ENCODE measurements at places on chromosomes 13 and 19.

DNA sequence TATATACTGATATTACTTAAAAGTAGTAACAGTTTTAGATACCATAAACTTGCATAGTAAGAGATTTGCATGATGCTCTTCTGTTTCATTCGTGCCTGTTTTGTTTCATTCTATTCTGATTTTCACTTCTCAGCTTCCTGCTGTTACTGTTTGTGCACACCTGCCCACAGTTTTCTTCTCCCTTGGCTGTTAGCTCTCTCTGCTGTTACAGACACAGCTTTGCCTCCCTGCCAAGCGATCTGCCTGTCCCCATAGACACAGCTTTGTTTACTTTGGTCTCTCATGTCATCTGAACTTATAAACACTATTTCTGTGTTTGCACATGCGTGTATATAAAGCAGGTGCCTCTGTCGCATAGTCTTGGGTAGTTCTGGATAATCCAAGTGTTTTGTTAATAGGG is 21.4 kb upstream of the UPF3A start:
- DNase-seq = no peak

DNA sequence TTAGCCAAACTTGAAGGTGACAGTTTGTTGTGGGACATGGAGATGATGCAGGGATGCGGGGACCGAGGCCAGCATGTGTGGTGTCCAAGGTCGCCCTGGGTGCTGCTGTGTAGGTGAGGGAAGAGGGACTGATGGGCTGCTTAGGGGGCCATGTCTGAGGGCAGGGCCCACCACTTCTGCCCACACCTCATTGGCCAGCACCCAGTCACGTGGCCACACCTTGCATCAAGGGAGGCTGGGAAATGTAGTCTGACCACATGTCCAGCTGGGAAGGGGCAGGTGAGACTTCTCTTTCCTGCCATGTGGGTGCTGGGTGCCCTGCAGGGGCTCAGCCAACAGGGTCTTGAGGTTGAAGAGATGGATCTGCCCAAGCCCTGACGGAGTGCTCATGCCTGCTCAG is 88.9 kb downstream of the KDM4B start:
- DNase-seq = no peak

- DNase-seq = no peak
These were observed 22.8 kb downstream of the MEGF8 start for GRCh38 chr19:42348211-42348610.

- DNase-seq = no peak
These were observed 878.6 kb upstream of the PCDH20 start for GRCh38 chr13:62294244-62294643.

GRCh38 chr13:58882516-58882915 is 1251.0 kb downstream of the PCDH17 start:
- no peak for DNase-seq

GRCh38 chr19:43589678-43590077 is 6.3 kb downstream of the IRGQ start:
- no peak for DNase-seq

GRCh38 chr19:27774337-27774736 is 1438.6 kb downstream of the UQCRFS1 start:
- peak; percentile 47 for DNase-seq

GRCh38 chr13:110737555-110737954 is 24.1 kb downstream of the ING1 start:
- DNase-seq = no peak

GRCh38 chr13:22198641-22199217 is 527.9 kb downstream of the FGF9 start:
- DNase-seq = no peak

- no peak for DNase-seq
These were observed 12.5 kb downstream of the CRTC1 start for GRCh38 chr19:18696023-18696422.

DNA sequence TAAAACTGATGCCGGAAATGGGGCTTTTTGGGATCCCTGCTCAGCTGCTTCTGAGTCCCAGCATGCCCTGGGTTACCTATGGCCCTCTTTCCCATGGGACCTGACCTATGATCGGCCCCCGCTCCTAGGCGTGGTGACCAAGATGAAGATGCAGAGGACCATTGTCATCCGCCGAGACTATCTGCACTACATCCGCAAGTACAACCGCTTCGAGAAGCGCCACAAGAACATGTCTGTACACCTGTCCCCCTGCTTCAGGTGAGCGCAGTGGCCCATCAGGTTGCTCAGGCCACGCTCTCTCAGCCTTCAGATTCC is 1.5 kb downstream of the RPS11 start:
- DNase-seq = no peak

DNA sequence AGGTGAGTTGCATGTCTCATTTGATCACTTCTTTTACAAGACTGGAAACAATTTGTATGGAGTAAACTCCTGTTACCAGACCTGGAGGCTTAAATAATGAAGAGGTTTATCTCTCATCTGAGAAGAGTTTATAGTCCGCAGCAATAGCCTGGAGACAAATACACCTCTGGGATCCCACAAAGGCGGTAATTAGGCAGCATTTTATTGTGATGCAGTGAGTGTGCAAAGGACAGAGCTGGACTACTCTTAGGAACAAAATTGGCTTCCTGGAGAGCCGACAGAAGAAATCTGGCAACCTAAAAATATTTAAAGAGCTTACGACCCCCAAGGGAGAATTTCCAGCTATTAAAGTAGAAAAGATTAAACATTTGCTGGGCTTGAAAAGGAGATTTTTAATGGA is 11.8 kb upstream of the KATNAL1 start:
- DNase-seq = no peak

GRCh38 chr13:25330541-25330940 is 29.1 kb downstream of the NUP58 start:
- no peak for DNase-seq

- DNase-seq = peak; percentile 57
These were observed 5.8 kb upstream of the ONECUT3 start for GRCh38 chr19:1747285-1748114.

DNA sequence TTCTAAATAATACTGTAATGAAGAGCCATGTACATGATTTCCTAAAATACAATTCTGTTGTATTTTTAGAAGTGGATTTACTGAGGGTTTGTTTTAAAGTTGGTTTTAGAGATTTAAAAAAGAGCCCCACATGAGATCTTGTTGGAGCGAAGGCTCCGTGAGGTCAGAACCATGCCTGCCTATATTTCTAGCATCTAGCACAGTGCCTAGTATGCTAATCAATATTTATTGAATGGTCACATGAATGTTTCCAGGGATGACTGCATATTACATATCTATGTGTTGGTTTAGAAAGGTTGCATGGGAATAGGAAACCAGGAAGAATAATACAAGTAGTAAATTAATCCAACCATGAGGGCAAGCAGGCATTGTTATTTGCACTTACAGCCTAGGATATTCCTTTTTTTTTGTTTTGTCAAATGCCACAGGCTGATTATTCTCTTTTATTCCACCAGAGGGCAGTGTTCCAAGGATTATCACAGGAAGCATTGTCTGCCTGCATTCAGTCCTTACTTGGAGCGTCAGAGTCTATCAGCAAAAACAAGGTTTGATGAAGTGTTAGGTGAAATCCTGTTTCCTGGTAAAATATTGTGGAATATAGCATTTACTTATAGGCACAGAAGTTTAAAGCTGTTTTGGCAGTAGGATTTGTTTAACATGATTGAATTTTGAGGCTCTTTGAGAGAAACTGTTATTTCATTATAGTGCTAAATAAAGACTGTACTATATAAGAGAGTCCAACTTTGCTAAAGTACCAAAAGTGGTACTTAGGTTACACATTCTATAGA is 46.8 kb downstream of the COG3 start:
- DNase-seq = no peak

DNA sequence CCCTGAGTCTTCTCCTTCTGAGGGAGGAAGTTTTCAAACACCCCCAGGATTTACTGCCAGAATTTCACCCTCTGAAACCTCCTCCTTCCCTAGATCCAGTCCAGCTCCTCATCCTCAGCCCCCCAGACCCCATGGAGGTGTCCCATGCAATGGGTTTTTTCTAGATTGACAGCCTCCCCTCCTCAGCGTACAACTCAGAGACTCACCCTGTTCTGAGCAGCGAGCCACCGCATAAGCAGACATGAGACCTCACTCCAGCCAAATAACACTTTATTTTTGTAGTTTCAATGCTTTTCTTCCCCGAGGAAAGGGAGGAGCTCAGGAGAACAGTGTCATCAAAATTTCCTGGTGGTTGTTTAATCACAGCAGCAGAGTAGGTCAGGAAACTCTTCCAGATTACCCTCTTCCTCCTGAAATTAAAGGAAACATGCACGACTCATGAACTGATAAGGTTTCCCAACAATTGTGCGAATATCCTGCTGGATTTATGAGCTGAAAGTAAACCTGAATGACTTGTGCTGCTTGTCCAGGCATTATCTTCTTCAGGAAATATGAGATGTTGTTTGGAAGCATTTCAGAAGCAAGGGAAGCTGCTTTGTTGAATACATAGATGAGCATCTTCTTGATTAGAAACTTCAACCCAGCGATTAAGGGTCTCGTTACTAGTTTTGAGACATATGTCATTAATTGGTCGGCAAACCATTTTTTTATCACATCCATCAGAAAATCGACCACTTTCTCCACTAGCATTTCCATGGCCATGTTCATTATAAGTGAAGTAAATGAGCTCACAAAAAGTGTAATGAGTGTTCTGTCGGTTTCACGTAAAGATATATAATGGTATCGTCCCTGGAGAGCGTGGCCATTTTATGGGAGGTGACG is 36.2 kb downstream of the ERICH4 start:
- no peak for DNase-seq

- DNase-seq = no peak
These were observed 21.6 kb downstream of the MYCBP2 start for GRCh38 chr13:77305266-77305665.

DNA sequence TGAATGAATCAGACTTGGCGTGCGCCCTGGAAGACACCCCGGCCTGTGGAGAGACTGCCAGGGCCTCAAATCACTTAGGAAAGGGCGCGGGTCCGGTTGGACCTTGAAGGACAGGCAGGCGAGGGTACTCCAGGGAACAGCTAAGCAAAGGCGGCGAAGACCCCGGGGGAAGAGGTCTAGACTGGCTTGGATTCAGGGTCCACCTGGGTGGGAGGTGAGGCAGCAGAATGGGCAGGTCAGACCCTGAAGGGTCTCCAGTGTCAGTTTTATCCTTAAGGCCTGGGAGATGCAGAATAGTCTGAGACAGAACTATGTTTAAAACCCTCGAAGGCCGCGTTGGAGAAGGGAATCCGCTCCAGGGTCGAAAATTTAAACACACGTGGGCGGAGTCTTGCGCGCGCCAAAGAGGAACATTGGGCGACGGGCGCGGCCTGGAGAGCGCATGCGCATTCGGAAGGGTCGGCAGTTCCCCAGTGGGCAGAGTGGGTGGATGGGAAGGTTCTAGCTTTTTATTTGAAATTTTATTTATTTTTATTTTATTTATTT is 567 bp upstream of the SMG9 start:
- DNase-seq = peak; percentile 72

- no peak for DNase-seq
These were observed 8.1 kb upstream of the SIN3B start for GRCh38 chr19:16821081-16821480.

DNA sequence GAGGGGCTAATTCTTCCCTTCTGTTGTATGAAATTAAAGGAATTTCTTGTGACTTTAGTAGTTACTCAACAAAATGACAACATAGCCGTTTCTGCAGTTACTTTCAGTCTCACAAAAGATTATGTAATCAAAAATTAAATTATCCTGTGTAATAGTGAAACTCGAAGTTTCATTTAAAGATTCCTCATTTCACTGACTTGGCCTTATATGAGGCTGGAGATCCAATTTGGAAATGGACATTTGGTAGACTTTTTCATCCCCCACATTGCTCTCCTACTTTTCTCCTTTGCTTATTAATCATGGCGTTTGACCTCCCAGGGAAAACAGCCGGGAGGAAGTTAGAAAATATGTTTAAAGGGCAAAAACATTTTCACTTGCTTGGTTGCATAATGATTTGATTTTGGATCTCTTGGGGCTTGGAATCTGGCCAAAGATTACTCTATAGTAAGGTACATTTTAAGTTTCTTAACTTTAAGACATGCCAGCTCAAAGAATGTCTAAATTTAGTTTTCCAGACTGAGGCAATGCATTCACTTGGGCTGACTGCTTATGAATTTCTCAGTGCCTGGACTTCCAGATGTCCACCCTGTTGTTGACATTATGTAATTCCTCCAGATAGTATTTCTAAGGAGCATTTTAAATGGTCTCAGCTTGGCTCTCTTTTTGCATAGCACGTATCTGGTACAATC is 1364.9 kb upstream of the MIR17HG start:
- no peak for DNase-seq

All from stimulated activated effector memory CD8-positive, alpha-beta T cell treated with anti-CD3 and anti-CD28 coated beads, Interleukin-12 subunit alpha, Interleukin-12 subunit beta, amount 100 ng/mL, for 72 hours (primary cell).